ENCODE measurements at places on chromosomes 12 and 14. TPM values are rescaled to one million over a fixed set of nuclear protein-coding genes. Genes with fewer than 3 reads are reported as not detected.

DNA sequence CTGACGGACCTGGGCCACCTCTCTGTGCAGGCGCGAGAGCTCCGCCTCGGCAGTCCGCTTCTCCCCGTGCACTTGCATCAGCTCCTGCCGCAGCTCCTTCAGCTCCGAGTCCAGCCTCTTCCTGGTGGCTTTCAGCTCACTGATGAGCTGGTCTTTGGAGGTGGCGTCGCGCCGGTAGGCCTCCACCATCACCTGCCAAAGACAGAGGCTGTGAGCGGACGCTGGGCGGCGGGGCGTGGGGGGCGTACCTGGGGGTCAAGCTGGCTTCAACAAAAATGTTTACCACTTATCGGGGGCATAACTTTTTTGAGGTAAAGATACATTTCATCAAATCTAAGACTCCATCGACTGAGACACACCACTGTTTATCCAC is 27.5 kb upstream of the ANKLE2 start:
- no peak for DNase-seq

- peak; percentile 20 for DNase-seq
Observed at GRCh38 chr14:71166180-71166837, 259.1 kb downstream of the PCNX1 start.

RNU4-1 gene
- under 0.01 TPM for total RNA-seq

DNA sequence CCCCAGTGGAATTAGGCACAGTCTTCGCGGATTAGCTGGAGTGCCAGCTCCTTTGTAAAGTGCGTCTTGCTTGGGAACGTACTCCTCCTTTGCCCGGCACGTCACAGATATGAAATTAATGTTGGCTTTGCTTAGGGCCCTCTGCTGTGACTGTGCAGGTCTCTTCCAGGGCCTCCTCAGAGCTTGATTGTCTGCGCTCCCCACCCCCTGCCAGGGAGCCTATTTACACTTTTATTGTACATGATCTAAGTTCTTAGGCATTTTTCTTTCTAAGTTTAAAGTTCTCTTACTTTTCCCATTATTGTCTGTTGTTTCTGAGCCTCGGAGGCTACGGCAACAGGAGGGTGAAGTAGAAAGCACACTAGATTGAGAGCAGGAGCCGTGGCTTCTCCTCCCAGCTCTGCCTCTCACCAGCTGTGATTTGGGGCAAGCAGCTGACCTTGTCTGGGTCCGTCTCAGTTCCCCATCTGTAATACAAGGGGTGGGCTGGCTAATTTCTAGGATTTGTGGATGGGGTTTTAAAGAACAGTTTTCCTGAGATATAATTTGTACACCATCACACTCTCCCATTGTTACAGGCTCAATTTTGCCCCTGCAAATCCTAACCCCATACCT is 81.8 kb downstream of the TSPAN9 start:
- peak; percentile 87 for DNase-seq

- DNase-seq = no peak
Observed at GRCh38 chr12:24414480-24414879, 465.0 kb upstream of the SOX5 start.

LRCOL1 gene
- total RNA-seq = not detected

GRCh38 chr12:130087222-130087621 is 75.0 kb upstream of the FZD10 start:
- DNase-seq = no peak

DNA sequence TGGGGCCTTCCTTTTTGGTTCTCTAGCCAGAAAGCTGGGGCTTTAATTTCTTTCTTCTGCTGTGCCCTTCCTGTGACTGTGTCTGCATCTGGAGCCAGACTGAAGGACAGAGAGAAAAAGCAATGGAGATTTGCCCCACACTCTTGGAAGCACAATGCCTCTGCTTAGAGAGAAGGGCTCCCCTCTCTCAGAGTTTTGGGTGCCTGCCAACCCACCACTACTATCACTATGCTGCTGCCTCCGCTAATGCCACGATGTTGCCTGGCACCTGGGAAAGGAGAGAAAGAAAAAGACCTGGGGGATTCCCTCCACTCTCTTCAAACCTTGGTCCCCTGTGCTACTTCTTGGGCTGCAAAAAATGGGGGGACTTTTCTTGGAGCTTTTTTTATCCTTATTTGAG is 52.6 kb downstream of the TMEM260 start:
- DNase-seq = no peak

- DNase-seq = peak; percentile 59
Observed at GRCh38 chr12:32896432-32897280, at the start of gene PKP2. Gene PKP2, minus strand, starts transcription at chr12:32896777. Its CDS starts 46 bp downstream, at chr12:32896731.

DNA sequence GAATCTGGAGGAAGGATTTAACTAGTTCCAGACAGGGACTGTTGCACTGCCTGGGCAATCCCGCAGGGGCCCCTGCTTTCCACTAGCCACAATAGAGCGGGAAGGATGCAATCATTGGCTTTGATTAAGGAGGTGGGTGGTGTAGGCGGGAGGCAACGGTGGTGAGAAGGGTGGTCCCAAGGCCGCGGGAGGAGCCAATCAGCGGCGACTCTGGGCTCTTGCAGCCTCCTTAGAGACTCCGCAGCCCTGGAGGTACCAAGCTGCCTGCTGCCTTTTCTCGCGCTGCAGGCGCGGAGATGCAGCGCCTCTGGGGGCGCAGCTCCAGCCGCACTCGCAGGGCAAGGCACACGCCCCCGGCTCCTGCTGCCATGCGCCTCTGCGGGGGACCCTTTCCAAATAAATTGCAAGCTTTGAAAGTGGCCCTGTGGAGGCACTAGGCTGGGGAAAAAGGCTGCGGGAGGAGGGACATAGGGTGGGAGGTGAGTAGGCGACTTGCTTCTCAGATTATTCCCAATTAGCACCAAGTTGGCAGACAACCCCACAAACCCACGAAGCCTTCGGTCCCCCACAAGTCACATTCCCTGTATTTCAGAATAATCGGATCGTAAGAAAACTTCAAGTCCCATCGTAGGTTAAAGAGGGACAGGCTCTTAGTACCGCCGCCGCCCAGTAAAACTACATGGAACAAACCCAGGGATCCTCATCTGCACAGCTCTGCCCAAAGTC is 858 bp upstream of the KCNA1 start:
- no peak for DNase-seq

DNA sequence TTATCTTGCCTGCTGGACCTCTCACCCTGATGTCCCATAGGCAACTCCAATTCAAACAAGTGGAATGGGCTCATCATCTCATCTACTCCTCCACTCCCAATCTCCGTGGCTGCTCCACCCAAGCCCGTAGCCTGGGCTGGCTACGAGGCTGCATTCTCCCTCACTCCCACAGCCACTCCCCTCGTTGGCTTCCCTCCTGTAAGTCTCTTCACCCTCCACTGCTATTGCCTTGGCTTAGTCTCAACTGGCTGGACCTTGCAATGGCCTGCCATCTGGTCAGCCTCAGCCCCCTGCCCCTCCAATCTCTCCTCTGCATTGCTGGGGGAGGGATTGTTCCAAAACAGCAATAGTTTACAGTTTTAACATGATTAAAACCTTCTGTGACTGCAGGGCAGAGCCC is 44.4 kb upstream of the PELI2 start:
- DNase-seq = no peak

DNA sequence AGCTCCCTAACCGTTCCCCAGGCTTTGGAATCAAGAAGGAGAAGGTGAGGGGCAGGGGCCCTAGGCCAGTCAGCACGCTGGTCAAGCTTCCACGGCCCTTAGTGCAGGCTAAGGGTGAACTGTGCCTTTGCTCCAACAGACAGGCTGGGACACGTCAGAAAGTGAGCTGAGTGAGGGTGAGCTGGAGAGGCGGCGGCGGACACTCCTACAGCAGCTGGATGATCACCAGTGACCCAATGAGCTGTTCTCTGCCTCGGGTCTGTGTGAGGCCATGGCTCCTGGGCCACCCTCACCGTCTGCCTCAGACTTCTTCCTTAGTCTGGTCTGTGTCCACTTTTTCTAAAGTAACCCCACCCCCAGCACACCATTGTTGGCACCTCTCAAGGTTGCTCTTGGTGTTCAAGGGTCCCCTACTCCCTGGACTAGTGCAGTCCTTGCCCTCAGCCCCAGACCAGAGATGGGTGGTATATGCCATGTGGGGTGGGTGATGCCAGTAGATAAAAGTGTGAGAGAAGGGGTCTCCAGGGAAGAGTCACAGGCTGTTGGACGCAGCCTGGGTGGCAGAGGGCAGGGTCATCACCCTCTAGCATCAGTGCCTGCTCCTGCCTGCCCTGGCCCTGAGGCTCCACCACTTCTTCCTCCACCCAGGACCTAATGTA is 20.7 kb downstream of the PRPF40B start:
- no peak for DNase-seq

GRCh38 chr14:76940021-76940760 is 88.3 kb downstream of the IRF2BPL start:
- no peak for DNase-seq

MUCL1 gene
- total RNA-seq = not detected

DNA sequence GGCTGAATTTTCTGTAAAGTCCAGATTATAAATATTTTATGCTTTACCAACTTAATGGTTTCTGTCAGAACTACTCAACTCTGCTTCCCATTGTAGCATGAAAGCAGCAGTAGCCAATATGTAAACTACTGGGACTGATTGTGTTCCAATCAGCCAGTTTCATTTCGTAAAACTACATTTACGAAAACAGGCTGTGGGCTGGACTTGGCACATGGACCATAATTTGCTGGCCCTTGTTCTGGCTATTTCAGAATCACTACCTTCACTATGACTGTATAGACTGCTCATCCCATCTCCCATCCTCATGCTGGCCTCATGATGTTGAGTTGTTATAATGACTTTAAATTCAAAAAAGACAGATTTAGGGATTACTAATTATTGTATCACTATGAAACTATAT is 38.7 kb downstream of the FAR2 start:
- no peak for DNase-seq

Data from SJSA1 (cell line).